NCI-H2107 (cell line): ENCODE measurements at places on chromosomes 1 and 21.

- no peak for DNase-seq
These were observed 150.3 kb downstream of the PEX14 start for GRCh38 chr1:10625076-10625475.

DNA sequence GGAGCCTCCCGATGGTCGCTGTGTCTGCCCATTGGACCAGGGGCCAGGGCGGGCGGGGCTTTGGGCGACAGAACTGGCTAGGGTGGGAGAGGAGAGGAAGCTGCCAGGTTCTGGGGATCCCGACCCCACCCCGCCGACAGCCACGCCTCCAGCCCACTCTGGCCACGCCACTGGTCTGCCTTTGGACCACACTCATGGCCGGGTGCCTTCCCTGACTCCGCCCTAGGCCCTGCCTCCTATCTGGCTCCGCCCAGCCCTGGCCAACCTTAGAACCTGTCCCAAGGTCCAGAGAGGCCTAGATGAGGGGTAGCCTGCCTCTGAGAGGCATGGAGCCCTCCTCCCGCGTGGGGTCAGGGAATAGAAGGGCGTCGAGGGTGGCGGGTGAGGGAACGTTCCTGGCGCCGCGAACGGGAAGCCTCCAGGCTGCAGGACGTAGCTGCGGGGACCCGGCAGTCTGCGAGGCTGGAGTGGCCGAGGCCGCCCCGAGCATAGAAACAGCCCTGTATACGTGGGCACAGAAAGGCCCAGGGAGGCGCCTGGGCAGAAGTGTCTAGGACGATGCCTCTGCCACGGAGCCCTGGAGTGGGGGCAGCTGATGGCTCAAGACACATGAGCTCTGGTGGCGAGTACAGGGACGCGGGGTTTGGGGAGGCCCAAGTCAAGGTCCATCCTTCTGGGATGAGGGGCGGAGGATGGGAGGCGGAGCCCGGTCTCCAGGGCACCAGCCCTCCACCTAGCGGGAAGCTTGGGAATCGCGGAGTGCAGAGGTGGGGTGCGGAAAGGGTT, 11.5 kb upstream of the COL16A1 start:
- DNase-seq, result no peak

DNA sequence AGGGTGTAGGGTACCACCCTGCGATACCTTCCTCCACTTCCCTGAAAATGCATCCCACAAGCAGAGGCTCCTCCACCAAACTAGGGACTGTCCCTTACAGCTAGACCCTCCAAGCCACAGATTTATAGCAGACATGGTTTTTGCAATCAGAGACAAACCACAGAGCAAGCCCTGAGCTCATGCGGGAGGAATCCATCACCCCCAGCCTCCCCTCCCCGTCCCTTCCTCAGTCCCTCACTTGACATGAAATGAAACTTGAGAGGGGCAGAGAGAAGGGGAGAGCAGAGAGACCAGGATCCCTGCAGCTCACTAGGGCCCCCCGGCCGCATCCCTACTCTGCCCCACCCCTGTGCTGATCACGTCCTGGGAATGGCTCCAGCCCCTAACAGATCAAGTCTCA, 94.9 kb downstream of the MRPL37 start:
- no peak for DNase-seq

DNA sequence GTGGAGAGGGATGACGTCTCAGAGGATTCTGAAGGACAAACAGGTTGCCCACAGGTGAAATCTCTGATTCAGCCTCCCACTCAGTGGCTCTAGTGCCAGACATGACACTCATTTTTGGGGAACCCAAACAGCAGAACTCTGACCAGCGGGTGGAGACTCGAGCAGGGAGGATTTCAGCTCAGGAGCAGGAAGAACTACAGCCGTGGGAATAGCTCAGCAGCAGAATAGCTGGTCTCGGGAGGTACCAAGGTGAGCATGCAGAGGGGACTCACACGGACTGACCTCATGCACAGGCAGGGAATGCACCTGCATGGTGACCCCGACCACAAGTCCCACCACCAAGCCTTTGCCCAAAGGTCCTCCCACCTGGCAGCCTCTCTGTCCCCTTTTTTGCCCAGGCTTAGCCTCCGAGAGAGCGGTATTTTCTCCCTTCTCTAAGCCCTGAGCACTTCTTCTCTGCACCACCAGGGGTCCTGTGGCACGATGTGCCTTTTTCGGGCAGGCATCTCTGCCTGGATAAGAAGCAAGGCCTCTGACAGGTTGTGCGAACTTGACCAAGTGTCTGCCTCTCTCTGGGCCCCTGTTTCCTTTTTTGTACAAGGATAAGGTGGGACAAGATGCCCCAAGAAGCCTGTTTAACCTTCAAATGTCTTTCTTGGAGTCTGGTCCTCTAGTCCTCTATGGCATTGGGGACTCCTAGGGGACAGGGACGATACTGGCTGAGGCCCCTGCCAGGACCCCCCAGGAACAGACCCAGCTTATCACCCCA, 8.8 kb upstream of the FGR start:
- DNase-seq, result no peak

GRCh38 chr1:187996780-187997179, 1168.0 kb downstream of the PLA2G4A start:
- no peak for DNase-seq

- DNase-seq, result no peak
These were observed 22.7 kb downstream of the PKNOX1 start for GRCh38 chr21:42997053-42997452.

GRCh38 chr1:166182281-166182680, 15.5 kb upstream of the FAM78B start:
- no peak for DNase-seq

DNA sequence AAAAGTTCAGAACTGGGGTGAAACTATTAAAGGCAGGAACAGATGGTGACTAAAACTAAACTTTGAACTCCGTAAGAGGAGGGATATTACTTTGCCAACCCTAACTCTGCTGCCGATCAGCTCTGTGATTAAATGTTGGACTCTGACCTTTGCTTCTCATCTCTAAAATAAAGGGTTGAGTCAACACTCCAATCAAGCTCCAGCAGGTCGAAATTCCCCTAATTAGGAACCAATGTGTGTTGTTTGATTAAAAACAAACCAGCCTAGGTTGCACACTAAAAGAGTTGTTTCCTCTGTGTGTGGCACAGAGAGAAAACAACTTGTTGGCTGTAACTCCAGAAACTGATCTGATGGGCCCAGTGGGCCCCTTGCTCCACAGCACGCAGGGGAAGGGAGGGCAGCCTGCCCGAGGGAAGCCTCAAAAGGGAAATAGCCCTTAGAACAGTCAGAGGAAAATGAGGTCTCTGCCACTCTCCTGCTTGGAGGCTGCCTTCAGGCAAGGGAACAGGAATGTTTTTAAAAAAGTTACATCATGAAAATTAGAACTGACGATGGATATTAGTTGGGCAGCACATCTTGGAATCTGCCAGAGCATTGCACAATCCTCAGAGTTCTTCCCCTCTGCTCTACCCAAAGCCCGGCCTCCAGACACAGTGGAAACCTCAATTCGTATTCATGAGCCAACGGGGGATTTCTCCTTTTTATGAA, 69.3 kb downstream of the KCTD3 start:
- DNase-seq, result no peak

DNA sequence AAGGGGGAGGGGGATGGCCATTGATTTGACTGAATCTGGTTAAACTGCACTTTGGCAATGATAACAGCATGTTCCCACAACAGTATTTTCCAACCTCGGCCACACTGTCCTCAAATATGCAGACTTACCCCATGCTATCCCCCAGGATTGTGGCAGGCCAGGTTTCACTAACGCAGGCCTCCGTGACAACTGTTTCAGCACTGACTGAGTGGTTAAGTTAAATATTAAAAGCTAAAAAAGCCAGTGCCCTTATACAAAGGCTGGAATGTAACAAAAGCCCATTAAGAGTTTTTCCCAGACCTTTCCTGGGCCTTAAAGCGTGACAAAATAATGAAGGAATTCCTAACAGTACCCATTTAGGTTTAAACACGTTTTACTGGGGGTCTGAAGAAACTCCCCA, 202.9 kb downstream of the USP25 start:
- no peak for DNase-seq

DNA sequence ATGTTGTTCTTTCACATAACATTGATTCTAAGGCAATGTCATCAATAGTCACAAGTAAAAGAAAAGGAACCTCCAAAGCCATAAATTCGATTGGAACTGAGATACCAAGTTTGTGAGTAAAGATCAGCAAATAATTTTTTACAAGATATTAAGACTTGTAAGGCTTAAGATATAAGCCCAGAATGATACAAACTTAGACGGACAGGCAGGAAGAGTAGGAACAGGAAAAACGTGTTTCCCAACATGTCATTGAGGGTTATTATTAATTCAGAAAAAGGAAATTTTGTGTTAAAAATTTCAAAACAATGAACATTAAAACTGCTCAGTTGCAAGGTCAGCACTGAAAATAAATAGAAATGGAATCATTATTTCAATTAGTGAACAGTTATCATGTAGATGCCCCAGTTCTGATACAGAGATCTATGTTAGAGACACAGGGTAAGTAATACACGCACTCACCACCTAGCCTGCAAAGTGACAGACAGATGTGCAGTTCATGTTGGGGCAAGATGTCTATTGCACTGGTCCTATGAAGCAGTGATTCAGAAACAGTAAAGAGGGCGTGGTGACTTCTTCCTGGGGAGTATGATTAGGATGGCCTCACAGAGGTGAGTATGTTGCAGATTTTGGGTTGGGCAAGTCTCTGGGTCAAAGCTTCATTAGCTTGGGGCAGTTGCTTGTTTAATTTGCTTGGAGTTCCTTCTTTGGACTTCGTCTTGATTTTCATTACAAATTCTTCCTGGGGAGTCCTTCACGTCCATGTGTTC, 284.4 kb downstream of the SETD4 start:
- DNase-seq, result no peak

GRCh38 chr1:201178718-201179117, 11.9 kb upstream of the IGFN1 start:
- no peak for DNase-seq

DNA sequence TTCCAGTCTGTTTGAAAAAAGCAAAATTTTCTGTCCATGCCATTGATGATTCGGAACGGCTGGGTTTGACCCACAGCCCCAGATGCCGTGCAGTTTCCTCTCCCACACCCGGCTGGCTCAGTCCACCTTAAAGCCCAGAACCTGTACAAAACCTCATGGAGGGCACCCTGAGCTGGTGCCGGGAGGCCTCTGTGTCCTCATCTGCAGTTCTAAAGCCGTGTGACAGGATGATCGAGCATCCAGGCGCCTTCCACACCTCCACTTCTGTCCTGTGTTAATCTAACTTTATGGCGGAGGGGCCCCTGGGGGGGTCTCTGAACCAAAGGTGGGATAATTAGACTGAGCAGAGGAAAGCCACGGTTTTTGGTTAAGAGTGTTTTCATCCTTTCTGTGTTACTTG, 49.6 kb downstream of the SLC37A1 start:
- no peak for DNase-seq

- DNase-seq, result no peak
These were observed 164.4 kb downstream of the PBX1 start for GRCh38 chr1:164723296-164723798.

DNA sequence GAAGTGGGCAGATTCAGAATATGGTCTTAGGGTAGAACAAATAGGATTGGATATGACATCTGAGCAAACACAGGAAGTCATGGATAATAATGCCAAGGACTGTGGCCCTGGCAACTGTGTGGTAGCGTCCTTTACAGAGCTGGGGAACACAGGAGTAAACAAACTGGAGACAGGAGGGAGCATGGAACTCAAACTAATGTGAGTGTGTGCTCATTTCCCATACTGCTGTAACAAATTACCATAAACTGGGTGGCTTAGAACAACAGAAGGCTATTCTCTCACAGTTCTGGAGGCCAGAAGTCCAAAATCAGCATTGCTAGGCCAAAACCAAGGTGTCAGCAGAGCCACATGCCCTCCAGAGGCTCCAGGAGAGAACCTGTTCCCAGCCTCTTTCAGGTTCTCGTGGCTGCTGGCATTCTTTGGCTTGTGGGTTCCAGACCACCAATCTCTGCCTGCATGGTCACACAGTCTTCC, 106.4 kb downstream of the TGFBR3 start:
- DNase-seq, result no peak

- no peak for DNase-seq
These were observed 366.9 kb downstream of the FAM72C start for GRCh38 chr1:143604887-143605286.

DNA sequence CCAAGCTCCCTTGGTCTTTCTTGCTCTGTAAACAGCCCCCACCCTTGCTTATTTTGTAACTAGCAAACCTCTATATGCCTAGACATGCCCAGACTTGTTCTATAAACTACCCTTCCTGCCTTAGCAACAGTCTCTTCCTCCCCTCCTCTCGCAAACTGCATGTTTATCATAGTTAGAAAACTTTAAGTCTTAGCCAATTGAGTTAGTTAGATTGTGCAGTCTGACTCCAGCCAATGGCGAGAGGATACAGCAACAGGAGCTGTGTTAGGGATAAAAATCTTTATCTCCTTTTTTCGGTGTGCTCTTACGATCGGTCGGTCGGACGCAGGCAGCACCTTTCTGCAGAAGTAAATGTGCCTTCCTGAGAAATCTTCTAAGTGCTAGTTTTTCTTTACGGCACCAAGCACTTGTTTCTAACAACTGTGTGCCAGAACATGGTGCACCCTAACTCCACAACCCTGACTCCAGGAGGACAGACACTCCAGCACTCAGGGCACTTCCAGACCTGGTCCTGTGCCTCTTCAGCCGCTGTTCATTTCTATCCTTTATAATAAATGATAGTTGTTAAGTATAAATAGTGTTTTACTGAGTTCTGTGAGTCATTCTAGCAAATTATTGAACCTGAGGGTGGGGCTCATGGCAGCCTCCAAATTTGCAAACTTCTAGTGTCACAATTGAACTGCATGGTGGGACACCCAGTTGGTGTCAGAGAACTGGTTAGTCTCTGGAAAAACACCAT, 25.7 kb upstream of the GNG4 start:
- DNase-seq, result no peak

DNA sequence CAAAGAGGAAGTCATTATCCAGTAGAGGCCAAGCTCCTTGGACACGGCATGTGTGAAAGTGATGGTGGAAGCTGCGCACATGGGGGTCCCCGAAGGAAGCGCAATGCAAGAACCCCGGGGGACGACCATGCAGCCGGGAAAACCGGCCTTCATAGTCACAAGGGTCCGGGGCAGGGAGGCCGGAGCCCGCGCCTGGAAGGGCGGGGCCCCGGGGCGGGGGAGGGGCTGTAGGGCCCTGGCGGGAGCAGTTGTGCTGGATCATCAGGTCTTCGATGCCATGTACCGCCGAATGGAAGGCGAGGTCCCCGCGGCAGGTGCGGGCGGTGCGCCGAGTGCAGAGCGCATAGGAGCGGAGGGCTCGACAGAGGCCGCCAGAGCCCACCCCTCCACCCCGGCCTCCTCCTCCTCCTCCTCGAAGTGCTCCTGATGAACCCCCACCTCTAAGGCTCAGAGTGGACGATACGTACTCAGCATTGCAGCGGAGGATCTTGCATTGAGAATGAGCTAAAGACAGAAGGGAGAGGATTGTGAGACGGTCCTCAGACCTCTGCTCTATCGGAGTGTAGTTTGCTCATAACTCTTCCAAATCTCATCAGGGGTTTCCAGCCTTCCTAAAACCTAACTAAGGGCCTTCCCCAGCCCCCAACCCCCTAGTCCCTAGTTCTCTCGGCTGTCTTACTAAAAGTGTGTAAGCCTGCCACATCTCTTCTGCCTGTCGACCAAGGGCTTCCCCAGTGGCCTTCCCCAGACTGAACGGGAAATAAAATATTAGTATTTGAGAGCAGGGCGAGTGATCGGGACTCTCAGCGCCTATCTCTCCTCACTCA, 2.1 kb downstream of the HJV start:
- DNase-seq, result no peak

- DNase-seq, result no peak
These were observed 58.0 kb upstream of the DMRTA2 start for GRCh38 chr1:50481142-50481736.

GRCh38 chr1:10973552-10973951, 38.9 kb upstream of the TARDBP start:
- no peak for DNase-seq
